ENCODE measurements at places on chromosomes 5 and 9.
A peak's percentile ranks its signal among the peaks of the same experiment; 100 is the strongest.

GRCh38 chr9:137611623-137612609 is 6.4 kb downstream of the ARRDC1 start:
- DNase-seq, result peak; percentile 28

DNA sequence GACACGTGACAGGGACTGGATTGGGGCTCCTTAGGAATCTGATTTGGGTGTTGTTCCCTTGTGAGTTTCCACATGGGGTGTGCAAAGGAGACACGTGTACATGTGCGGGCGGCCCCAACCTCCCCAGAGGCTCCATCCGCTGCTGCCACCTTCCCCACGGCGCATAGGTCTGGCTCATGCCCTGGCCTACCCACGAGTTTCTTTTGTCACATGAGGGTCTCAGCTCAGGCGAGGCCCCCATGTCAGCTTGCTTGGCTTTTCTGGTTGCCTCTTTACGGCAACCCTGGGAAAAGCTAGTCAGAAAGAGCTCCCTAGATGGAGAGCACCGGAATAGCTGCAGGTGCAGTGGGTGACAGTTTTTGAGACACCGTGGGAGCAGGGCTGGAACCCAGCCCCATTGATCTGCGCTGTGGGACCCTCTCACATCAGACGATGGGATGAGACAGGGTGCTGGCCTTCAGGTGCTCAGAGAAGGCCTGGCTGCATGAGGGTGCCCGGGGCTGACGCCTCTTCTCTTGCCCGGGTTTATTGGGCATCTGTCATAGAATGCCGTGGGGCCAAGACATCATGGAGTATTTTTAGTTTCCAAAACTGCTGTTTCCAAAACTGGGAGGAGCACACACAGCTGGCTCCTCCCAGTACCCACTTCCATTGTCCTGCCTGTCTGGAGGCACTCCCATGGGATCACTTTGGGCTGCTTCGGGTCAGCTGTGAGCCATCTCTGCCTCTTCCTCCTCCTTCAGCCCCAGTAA is 107.8 kb downstream of the WNK2 start:
- no peak for DNase-seq

DNA sequence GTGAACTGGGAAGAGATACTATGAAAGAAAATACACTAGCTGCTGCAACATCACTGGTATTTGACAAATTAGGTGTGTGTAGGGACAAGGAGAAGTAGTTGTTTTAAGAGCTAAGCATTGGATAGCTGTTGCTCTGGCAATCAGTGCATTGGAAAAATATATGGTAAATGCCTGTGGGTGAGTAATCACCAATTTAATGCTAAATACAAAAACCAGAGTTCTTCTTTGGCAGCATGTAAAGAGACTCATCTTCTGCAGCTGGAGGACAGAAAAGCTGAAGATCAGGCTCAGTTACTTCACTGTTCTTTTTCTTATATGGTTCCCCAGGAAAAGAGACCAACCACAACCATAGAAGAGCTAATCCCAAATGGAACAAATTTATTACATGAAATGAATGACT is 201.8 kb upstream of the MPDZ start:
- DNase-seq, result no peak

GRCh38 chr9:134139081-134139480 is 3.2 kb downstream of the WDR5 start:
- DNase-seq, result no peak

- no peak for DNase-seq
Observed at GRCh38 chr5:166431456-166431855, 1860.0 kb upstream of the WWC1 start.

- no peak for DNase-seq
Observed at GRCh38 chr5:123151227-123151909, 62.3 kb downstream of the PRDM6 start.

GRCh38 chr9:132739710-132740310 is 69.5 kb downstream of the GTF3C4 start:
- DNase-seq, result no peak

DNA sequence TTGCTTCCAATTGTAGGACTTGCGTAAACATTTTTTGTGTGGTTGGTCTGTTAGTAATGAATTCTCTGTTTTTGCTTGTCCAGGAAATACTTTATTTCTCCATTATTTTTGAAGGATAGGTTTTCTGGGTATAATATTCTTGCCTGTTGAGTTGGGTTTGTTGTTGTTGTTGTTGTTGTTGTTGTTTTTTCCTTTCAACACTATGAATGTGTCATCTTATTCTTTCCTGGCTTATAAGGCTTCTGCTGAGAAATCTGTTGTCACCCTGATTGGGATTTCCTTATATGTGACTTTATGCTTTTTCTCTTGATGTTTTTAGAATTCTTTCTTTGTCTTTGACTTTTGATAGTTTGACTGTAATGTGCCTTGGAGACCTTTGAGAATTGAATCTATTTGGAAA is 39.8 kb downstream of the SLF1 start:
- no peak for DNase-seq
